ENCODE measurements at places on chromosomes 5 and 9. TPM values are rescaled to one million over a fixed set of nuclear protein-coding genes. Genes with fewer than 3 reads are reported as not detected.

DNA sequence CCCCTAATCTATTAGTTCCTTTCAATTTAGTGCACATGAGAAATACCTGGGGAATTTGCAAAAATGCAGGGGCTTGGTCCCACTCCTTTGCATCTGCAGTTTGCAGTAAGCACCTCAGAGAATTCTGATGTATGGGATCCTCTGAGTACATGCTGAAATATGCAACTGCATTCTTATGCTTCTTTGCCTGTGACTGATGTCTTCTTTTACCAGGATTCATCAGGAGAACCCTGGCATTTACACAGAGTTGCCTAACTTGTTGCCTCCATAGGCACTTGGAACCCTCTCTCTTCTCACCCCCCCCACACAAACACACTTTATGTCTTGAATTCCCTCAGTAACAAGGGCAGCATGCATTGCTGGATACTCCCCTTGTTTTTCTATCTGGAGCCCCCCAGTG is 173.1 kb downstream of the KDM4C start:
- DNase-seq = no peak

Gene TSLP
- 0.46 TPM for total RNA-seq

Gene CCDC187
- total RNA-seq = not detected

GRCh38 chr9:76985581-76985980 is 33.9 kb upstream of the FOXB2 start:
- no peak for DNase-seq

All from lower leg skin (tissue), 4 donors.